Stimulated activated CD4-positive, alpha-beta T cell treated with anti-CD3 and anti-CD28 coated beads, Interleukin-1b, Interleukin-23, amount 100 ng/mL, for 1 hour (primary cell): ENCODE measurements at places on chromosomes 4 and X.

DNA sequence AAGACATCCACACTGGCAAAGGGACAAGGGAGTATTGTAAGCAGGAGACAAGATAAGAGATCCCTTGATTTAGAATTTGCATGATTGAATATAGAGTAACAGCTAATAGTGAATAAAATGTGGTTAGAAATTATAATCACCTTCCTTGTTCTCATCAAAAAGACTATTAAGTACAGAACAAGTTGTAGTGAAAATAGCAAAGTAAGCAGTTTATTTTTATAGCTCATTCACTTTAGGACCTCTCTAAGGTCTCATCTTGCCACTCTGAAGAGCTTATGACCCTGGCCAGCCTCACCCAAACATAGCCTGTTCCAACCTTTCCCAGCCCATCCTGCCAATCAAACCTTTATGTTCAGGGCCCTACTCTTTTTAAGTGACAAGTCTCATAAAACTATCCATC is 30.6 kb downstream of the MID2 start:
- no peak for DNase-seq

- no peak for DNase-seq
Measured at GRCh38 chr4:25252230-25253070, 18.6 kb downstream of the PI4K2B start.

- no peak for DNase-seq
Measured at GRCh38 chrX:45889471-45889870, 655.8 kb downstream of the ZNF674 start.

DNA sequence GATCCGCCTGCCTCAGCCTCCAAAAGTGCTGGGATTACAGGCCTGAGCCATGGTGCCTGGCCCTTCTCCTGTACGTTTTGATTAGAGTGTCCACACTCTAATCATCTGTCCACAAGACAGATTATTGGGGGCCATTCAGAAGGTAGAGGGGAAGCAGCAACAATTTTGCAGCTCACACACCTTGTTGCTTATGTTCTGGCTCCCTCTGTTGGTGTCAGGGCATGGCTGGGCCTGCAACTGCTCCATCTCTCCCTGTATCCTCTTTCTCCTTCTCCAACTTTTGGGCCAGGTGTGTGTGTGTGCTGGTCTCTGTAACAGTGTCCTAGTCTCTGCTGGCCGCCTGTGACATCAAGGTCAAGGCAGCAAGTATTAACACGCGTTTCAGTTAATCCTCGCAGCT is 125.5 kb upstream of the MBNL3 start:
- no peak for DNase-seq

GRCh38 chr4:6368601-6369000 is 99.0 kb downstream of the WFS1 start:
- DNase-seq, result no peak

- no peak for DNase-seq
Measured at GRCh38 chr4:140691369-140691768, 64.8 kb downstream of the TBC1D9 start.

DNA sequence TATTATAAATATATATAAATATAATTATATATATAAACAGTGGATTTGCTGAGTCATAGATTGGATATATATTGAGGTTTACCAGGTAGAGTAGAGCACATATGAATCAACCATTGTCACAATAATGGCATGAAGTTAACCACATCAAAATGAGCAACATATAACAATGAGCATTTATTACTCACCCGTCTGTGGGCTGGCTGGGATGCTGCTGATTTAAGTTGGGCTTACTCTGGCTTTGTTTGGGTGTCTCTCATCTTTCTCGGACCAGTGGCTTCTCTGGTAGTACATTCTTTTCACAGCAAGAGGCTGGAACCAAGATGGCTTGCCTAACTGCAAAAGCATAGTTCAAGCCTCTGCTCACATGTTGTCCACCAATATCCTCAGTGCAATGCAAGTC is 111.7 kb upstream of the TAPT1 start:
- DNase-seq, result no peak

DNA sequence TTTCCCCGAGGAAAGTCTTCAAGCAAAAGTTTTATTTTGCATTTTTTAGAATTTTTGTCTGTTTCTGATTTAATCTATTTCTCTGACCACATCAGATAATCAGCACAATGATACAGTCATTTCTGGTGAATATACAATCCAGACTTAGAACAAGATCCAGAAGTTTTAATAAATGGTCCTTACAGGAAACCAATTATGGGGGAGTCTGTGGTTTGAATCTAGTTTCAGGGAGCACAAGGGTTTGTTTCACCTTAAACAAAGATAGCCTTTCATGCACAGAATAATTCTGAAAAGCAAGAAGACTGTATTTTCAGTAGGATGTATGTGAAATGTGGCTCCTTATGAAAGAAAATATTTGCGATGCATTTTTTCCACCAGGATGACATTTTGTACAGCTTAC is 158.5 kb upstream of the ARSJ start:
- DNase-seq, result no peak

DNA sequence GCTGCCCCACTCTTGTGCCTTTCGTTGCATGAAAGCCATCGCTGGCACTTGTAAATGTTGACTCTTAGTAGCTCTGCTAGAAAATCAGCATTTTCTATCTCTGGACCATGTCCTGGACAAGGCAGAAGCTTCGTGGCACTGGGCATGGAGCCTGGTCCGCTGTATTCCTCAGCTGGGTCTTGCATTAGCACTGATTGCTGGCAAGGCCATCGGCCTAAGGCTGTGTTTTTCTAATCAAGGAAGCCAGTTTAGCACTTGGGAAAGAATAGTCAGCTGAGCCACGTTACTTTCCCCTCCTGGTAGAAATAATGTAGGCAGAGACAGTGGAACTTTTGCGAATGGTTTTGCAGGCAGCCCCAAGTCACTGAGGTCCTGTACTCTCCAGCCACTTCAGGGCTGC is 180.2 kb upstream of the EOLA2 start:
- no peak for DNase-seq

GRCh38 chr4:41420541-41420940 is 117.4 kb upstream of the LIMCH1 start:
- no peak for DNase-seq
